Stimulated activated CD8-positive, alpha-beta memory T cell treated with anti-CD3 and anti-CD28 coated beads, Interleukin-7, amount 100 ng/mL, for 1 hour (primary cell): ENCODE measurements at places on chromosomes 5 and 9.

- no peak for DNase-seq
Observed at GRCh38 chr9:69299826-69300225, 25.2 kb upstream of the ENTREP1 start.

GRCh38 chr5:134070725-134071613 is 43.5 kb upstream of the TCF7 start:
- DNase-seq, result no peak

- DNase-seq, result no peak
Observed at GRCh38 chr9:5499889-5500398, 10.4 kb upstream of the PDCD1LG2 start.

DNA sequence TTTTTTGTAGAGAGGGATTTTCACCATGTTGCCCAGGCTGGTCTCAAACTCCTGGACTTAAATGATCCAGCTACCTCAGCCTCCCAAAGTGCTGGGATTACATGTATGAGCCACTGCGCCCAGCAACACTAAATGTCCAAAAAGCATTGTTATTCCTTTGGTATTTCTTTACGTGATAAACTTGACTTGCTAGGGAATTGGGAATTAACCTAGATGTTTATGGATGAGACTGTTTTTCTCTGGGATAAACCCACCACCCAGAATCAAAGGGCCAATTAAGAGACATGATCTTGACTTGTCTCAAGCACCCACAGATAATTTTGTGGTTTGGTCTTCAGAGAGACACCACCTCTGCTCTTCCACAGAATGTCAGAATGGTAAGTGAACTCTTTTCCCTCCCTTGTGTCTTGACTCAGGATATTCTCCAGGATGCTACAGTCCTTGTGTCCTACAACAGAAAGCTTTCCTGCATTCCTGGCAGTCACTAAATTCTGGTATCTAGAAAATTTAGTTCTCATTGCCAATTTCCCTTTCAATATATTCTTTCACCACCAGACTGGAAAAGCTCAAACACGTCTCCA is 55.7 kb downstream of the ALDH1A1 start:
- DNase-seq, result no peak

GRCh38 chr5:118679264-118679940 is 308.9 kb downstream of the DTWD2 start:
- DNase-seq, result no peak

DNA sequence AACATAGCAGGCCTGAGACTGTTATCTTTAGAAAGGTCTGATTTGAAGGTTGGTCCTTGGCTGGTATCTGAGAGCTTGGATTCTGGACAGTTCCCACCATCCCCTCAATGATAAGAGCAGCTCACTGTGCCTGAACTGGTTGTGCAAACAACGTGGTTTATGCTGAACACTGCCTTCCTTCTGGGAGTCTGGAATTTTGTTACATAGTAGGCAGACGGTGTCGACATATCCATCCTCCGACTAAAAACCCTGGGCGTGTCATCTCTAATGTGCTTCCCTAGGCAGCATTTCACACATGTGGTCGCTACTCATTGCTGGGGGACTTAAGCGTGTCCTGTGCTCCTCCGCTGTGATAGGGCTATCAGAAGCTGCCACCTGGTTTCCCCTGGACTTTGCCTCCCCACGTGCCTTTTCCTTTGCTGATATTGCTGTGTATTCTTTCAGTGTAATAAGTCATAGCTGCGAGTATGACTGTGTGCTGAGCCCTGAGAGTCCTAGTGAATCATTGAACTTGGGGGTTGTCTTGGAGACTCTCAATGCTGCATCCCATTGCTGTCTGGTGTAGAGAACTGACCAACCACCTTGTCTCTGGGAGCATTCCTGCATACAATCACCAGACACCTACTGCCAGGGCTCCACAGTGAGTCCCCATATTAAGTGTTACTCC is 119.1 kb upstream of the TBC1D2 start:
- DNase-seq, result no peak

DNA sequence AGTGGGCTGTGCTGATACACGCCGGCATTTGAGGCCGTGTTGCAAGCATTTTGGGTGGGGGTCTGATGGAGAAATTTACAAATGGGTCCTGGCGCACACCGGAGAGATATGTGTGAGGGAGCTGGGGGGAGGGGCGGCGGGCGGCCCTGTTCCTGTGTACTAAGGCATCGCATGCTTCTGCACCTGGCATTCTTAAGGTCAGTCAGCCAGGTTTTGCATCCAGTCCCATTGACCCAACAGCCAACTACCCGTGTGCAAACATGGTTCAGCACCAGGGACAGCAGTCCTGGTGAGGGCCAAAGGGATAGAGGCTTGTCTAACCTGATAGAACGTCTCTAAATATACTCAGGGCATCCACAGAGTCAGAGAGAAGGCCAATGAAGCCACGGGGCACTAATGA is 839 bp downstream of the GABRG2 start:
- DNase-seq, result no peak

DNA sequence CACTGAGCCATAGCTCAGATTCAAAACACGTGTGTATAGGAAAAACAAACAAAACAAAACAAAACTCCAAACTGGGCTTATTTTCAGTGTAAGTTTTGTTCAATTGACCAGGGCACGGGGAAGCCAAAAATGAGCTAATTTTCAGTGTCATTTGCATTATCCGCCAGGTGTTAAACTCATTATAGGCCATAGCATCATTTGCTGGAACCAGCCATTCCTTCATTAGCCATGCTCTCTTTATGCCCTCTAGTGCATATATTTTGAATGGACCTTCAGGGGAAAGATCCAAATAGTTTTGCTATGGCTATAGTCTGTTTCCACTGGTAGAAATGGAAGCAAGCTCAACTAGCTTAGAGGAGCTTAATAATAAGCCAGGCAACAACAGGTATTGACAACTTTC is 1205.2 kb upstream of the DMAC1 start:
- no peak for DNase-seq

DNA sequence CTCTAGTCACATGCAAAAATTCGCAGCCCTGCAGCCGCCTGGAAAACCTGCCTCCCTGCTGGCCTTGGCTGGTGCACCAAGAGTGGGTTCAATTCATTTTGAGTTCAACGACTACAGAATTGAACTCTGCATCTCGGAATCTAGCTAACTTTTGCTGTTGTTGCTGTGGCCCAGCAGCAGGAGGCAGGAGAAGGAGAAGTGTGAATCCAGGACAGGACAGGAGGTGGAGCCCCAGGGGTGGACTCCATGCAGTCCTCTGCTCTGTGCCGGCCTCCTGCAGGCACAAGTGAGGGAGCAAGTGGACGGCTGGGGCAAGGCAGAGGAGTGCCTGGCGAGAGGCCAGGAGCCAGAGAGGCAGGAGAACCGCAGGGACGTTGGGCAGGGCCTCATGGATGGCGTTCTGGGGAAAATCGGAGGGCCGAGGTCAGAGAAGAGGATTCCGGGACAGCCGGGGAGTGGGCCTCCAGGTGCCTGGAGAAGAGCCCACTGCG is 214.2 kb downstream of the FANCC start:
- no peak for DNase-seq

DNA sequence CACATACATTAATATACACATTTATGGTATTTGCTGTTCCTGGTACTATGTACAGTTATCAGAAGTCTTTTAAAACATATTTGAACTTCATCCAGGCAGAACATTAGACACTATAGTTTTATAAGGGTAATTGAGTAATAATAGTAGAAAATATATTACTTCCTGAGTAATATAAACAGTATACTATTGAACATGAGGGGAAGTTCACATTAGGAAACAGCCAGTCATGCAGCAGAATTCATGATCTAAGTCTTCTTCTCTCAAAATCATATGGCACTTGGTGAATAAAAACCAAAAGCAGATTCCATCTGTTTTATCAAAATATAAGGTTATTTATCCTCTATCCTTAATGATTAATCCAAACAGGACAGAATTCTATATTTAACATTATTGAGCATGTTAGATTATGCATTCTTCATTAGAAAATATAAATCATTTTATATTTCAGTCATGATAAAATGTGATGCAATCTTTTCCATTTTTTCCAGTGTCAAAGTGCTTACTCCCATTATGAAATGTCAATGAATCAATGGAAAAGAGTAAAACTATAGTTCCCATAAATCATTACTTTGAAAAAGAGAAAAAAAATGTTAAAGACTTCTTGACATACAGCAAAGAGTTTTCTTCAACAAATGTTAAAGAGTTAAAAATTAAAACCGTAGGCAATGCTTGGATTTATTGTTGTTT is 584.3 kb upstream of the TUSC1 start:
- no peak for DNase-seq
